ENCODE measurements at places on chromosomes 7 and 10.

GRCh38 chr10:79981450-79982361 lies 32.8 kb upstream of the SFTPD start:
- DNase-seq, result no peak

- DNase-seq, result no peak
These were observed 40.5 kb upstream of the GDF10 start for GRCh38 chr10:47259466-47259865.

GRCh38 chr10:124348801-124349200 lies 69.9 kb downstream of the OAT start:
- DNase-seq, result no peak

DNA sequence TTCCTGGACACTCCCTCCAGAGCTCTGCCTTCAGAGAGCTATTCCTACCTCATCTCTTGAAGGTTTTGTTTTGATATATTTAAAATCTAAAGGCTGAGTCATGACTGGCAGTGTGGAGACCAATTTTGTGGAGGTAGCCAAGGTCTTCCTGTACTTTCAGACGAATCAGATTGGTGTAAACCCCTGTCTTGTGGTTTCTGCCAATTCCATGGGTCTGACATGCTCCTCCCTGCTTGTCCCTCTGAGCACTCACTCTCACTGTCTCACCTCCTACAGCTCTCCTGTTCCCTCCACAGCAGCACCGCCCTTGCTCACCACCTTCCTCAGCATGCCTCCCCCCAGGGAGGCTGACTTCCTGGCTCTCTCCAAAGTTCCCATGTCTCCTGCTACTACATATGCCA lies 179.8 kb downstream of the NPSR1 start:
- no peak for DNase-seq

DNA sequence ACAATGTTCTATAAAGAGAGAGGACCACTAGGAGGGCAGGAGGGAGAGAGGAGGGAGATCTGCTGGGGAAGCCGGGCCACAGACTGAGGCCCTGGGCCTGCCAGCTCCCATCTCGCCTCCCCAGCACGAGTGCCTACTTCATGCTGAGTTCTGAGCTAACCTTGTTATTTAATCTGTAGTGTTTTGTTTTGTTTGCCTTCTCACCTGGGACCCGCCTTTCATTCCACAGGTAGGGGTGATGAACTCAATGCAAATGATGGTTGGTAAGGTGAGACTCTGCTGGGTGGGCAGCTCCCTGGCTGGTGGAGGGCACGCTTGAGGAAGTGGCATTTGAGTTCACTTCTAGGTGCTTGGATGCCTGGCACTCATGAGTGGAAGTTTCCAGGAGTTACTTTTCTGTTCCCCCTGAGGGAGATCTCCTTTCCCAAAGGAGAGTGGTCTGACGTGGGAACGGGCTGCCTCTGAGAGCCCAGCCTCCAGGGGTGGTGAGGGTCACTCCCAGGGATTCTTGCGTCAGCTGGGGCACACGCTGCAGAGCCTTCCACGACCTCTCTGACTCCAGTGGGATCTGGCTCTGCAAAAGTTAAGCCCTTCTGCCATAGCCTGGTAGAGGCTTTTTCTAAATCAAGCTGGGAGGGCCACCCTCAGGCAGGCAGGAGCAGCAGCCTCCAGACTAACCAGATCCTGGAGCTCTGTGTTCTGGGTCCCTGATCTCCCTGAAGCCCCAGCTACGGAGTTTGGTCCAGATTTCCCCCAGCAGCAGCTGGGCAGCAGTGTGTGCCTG lies 22.4 kb downstream of the UBTD1 start:
- no peak for DNase-seq

DNA sequence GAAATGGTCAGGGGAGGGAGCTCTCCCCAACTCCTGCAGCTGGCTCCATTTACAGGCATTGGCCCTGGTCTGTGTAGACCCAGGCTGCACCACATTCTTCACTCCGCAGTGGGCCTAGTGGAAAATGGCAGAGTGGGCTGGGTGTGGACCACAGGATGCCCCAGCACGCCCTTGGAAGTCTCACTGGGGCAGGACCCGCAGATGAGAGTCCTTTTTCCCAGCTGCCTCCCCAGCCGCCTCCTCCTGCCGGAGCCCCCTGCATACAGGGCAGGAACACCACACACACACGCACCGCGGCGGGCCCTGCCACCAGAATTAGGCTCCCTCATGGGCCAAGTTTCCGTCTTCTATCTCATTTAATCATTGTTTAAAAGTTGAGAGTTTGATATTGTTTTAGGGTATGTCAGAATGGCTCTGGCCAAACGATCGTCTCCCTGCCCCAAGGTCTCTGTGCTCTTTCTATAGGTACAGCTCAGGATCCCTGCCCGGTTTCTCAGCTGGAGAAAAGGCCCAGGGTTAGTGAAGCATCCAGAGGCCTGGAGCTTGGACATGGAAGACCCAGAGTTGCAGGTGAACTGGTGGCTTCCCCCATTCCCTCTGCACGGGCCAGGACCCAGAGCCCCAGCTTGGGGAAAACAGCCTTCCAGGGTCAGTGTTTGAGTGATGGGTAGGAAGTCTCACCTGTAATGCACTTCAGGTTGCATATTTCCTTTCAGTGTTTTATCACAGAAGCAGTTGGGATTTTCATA lies 42.0 kb downstream of the ZNF467 start:
- no peak for DNase-seq

- DNase-seq, result no peak
These were observed 64.3 kb downstream of the ZRANB1 start for GRCh38 chr10:125006188-125006680.

DNA sequence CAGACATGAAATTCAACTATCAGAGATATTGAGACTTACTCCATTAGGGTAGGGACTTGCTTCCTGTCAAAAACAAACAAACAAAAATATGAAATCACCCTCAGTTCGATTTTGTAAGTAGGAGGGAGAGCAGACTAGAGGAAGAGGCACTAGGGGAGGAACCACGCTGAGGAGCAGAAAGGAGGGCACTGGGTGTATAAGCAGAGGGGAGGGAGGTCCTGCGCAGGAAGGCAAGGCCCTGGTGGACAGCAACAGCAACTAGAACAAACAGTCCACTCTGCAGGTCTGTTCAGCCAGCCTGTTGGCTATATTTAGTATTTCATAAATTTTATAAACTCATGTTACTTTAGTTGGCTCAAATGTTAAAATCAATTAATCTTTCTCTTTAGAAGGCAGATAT lies 937.1 kb upstream of the C7orf33 start:
- no peak for DNase-seq

DNA sequence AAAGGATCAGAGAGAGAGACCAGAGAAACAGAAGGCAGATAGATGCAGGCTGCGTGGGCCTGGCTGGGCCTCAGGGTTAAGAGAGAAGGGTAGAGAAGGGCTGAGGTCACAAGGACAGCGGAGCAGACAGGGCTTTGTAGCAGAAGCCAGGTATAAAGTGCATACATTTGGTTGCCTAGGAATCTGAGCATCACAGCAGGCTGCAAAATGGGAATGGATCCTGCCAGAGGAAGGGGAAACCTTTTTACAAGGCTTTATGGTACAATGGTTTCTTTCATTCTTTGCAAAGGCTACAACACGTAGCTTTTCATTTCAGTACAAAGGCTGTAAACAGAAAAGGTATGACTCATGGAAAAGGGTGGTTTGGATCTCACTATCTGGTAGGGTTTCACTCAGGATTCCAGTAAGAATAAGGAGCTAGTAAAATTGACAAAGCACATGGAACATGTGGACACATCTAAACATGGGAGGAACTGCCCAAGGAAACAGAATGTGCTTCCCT lies 275.1 kb downstream of the DOCK4 start:
- DNase-seq, result no peak

DNA sequence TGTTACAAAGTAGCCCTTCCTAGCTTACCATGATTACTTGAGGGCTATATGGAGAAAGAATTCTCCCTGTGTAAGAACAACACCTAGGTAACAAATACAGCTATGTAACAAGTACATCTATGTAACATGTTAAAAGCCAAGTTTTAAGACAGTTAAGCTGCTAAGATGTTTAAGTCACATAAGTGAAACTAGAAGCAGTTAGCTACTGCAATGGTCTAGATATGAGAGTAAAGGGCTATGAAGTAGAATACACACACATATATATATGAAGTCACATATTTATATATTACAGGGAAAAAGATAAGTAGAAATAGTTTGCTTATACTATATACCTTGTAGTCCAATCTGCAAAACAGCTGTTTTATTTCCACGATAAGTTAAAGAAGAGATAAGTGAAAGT lies 14.4 kb downstream of the POT1 start:
- no peak for DNase-seq

GRCh38 chr7:20298486-20298901 lies 32.2 kb upstream of the ITGB8 start:
- no peak for DNase-seq

- no peak for DNase-seq
These were observed 41.3 kb downstream of the ST7 start for GRCh38 chr7:116994611-116995010.

GRCh38 chr10:30014511-30014910 lies 44.9 kb downstream of the JCAD start:
- no peak for DNase-seq
